ENCODE measurements at places on chromosomes 13 and 19.

DNA sequence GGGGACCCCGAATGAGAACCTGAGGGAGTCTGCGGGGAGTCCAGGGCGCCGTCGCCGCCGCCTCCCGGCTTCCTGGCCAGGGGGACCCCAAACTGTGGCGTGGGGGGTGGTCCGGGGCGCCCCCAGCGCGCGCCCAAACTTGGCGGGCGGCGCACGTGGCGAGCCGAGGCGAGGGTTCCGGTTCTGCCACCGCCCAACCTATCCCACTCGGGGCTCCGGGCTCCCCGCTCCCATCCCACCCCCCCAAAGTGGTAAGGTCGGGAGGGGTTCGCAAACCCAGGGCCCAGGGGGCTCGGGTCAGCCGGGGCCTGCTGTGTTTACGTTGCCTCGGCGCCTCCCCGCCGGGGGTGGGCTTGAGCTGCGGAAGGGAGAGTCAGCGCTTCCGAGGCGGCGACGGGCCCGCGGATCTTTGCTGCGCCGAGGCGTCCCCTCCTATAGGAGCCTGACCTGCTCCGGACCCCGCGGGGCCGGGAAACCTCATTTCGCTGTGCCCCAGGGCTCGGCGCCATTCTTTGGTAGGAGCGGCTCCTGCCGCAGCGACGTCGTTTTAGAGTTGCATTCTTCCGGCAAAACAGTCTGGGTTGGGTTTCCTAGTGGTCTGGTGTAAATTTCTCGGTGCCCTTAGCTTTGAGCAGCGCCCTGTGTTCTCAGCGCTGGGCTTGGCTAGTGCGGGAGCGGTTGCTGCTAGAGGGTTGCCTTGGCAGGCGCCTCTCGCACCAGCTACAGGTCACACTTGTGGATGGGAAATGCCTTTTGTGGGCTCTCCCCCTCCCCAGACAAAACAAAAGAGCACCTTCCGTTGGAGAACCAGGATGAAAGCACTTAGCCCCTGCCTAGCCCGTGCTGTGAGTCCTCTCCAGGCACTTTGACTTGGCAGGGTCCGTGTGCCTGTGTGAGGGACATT is 1.2 kb downstream of the DAZAP1 start:
- no peak for DNase-seq

GRCh38 chr13:63909726-63910375 is 2494.2 kb upstream of the PCDH20 start:
- no peak for DNase-seq

- DNase-seq, result peak; percentile 35
Measured at GRCh38 chr13:113034451-113035212, 65.6 kb downstream of the MCF2L start.

- DNase-seq, result no peak
Measured at GRCh38 chr13:98504371-98504963, 72.4 kb downstream of the STK24 start.

- DNase-seq, result no peak
Measured at GRCh38 chr19:42403586-42403985, 13.5 kb upstream of the CNFN start.

Data from mucosa of gallbladder (tissue), 1 donor.